ENCODE measurements at places on chromosomes 12 and 14.

DNA sequence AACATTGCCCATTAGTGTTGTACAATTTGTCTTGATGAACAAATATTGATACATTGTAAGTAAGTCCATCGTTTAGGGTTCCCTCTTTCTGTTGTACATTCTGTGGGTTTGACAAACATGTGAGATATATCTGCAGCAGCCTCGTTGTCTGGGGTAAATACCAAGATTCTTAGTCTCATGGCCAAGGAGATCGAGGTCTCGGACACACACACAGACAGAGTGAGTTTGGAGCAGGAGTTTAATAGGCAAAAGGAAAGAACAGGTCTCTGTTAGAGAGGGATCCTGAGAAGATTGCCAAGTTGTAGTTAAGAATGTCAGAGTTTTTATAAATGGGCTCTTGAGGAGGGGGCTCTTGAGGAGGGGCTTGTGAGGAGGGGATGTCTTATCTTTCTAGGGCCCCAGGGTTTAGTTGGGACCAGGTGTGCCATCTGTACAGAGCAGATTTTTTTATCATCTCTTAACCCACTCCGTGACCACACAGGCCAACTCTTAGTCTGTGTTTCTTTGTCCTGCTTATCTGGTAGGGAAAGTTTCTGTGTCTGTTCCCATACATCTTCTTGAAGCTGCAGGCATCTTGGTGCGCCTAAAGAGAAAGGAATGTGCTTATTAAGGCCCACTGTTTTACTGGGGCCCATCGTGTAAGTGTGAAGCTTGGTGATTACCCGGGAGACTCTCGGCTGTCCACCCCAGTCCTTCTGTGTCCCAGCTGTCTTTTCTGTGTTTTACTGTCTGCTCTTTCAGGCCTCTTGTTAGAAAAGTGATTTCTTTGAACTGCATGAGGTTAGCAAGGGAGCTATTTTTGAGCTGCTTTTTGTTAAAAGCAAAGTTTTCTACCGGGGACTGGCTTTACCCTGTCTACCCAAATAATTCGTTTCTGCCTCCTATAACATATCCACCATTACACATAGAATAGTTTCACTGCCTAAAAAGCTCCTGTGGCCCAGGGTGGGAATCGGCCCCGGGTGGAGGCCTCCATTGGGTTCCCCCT, 22.4 kb upstream of the CLEC2D start:
- DNase-seq: no peak

DNA sequence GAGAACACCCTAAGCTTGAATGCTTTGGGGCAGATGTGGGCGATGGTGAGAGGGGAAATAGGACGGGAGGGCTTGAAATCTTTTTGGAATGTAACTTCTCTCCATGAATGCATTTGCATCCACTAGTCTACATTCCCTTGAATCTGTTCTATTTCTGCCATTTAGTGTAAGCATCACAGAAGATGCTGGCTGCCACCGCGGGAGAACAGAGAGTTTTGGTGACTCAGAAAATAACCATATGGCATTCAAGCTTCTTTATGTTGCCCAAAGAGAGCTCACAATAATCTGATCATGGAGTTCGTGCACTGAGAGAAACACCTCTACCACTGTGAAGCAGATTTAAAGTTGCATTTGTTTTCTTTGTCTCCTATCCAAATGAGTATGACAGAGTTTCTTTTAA, 52.6 kb upstream of the OTX2 start:
- no peak for DNase-seq

DNA sequence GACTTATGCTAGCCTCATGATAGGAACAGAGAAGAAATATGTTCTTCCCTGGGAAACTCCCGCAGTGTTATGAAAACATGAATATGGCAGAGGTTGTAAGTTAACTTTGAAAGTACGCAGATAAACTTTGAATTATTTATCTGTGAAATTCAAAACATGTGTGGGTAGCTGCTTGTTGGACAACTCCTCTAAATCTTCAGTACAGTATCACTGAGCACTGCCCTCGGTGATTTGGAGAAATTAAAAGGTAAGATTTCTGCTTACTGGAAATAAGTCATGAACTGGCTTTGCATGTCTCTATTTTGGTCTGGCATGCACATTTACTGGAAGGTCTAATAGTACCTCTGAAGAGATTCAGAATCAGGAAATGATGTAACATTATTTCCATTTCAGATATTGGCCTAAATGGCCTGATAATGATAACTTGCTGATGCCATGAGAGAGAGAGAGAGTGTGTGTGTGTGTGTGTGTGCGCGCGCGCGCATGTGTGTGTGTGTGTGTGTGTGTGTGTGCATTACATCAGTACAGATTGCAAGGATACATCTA, 1441.9 kb upstream of the FLRT2 start:
- DNase-seq: no peak

- DNase-seq: no peak
Observed at GRCh38 chr12:4451694-4452093, 6.1 kb upstream of the FGF6 start.

- no peak for DNase-seq
Observed at GRCh38 chr14:92970271-92970670, 47.3 kb downstream of the CHGA start.

DNA sequence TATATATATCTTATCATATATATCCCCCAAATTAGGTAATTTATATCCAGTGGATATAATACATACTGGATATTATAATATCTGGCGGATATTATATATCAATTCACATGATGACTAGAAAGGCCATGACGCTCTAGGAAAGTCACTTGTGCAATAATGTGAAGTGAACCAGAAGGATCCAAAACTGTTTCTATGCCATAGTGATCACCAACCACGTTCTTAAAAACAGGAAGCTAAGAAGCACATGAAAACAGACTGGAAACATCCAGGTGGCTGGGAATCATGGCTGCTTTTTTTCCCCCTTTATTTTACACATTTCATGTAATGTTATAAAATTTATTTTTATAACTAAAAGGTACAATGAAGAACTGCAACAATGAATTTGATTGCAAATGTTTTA, 1.4 kb downstream of the GUCY2C start:
- no peak for DNase-seq

DNA sequence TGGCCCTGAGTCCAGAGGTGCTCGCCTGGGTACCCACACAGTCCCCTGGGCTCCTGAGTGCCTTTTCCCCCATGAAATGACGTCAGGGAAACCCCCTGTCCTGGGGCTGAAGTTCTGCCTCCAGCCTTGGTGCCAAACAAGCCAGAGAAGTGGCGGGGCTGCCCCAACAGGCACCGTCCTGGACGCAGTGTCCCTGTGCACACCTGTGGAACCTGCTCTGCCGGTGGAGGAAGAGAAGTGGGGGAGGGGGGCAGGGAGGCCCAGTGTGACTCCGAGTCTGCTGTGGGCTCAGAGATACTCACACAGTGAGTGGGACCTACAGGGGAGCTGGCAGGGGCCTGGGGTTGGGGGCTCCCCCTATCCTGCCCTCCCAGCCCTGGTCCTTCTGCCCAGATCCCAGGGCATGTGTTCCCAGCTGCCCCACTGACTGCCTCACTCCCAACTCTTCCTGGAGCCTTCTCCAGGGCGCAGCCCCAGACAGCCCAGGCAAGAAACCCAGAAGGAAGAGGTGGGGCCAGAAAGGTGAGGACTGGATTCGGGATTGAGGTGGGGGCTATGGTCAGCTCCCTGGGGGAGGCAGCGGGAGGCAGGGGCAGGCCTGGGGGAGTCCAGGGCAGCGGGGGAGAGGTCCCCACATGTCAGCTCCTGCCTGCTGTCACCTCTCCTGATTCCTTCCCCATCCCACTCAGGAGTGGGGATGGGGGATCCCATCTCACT, 24.7 kb downstream of the CCDC85C start:
- DNase-seq: no peak

DNA sequence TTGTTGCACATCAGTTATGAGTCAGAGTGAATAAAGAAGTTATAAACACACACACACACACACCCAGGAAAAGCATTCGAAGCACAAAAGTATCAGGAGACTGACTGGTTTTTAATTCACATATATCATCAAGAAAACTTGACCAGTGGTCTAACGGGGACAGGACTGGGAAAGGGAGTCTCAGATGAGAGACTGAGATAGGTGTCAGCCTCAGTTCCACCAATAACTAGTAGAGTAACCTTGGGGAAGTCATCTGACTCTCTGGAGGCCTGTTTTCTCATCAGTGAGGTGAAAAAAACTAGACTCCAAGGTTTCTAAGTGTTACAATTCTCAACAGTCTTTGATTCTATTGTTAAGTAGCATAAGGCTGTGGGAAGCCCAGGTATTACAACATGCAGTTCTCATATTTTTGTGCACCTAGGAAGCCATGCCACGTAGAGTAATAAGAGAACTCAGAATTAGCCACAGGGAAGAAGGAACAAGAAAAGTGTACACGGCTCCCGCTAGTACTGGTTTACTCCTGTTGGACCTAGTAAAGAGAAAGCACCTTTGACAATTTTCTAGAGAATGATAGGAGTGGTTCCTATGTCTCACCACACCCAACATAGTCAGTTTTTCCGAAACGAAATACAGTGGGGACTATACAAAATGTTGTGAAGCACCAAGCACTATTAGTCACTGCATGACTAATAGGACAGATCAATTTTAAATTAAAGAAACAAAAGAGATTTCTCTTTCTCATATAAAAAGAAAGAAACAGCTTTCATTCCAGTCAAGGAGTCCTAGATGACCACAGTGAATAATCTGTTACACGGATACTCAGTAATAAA, 5.0 kb downstream of the PPTC7 start:
- DNase-seq: no peak

DNA sequence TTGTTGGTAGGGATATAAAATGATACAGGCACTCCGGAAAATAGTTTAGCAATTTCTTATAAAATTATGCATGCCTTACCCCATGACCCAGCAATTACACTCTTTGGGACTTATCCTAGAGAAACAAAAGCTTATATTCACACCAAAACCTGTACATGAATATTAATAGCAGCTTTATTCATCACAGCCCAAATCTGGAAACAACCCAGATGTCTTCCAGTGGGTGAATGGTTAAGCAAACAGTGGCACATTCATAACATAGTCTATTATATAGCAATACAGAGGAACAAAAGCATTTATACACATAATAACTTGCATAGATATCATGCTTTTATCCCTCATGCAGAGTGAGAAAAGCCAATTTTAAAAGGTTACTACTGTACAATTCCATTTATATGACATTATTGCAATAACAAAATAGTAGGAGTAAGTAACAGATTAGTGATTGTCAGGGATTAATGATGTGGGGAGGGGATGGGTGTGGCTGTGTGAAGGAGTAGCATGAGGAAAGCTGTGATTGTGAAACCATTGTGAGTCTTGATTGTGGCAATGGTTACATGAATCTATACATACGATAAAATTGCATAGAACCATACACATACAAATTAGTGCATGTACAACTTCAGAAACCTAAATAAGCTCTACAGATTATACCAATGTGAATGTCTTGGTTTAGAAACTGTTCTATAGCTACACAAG, 363.1 kb upstream of the OR4E1 start:
- DNase-seq: no peak

DNA sequence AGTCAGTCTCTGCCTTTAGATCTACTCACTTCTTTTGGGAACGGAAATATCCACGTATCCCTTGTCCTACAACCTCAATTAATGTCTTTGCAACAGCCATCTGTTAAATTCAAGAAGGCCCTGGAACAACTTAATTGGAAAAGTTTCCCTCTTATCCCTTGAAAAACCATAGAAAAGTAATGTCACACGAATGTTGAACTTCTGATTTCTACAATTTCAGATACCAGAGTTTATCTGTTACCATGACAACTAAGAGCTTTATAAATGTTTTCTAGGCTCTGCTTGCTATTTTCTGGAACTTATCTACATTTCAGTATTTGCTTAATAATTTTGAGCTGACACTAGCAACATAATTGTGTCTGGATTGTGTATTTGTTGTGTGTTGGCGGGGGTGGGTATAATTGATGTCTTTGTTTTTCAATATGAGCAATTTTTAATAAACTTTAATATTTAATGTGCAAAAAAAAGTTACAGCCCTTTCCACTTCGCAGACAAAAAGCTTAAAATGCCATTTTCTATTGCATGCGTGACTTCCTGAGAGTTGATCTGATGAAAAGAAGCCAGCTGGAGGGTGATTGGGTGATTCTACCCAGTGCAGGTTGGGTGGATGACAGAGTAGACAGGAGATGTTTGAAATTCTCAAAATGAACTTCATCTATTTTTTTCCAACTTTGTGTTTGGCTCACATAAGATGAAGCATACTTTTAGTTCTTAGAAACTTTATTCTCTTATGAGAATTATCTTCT, 11.8 kb upstream of the EDDM3A start:
- DNase-seq: no peak

GRCh38 chr14:93269341-93270068, 62.4 kb downstream of the UBR7 start:
- no peak for DNase-seq

DNA sequence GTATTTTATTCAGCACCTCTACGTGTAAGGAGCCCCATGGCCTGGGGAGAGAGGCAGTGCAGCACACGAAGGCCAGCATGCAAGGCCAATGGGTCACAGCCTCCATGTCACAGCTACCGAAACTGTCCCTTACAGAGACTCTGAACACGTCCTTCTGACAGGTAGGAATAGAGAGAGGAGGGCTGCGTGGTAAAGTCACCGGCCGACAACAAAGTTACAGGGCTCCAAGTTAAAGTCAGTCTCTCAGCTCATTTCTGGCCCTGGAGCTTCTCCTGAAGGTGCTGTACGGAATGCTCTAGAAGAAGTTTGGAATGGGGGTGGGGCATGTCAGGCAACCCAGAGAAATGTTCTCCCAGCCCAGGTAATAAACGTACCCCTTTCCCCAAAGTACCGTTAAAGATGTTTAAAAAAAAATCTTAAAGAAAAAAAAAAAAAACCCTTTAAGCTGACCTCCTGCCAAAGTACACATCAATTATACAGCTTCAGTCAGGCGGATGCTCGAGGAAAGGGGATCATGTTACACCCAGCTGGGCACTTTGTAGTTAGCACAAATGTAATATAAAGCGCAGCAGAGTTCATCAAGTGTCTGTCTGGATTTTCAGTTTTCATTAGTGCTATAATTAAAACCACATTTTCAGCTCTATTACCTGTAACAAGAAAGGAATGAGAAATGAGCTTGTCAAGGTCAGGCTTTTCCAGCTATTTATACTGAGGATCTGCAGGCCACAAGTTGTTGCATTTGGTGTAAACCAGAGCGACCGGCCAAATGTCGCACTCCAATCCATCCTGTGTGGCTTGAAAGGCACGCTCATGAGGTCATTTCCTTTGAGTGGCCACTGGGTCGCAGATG, 53.3 kb upstream of the CDKN3 start:
- no peak for DNase-seq

GRCh38 chr14:61103541-61104339, 122.7 kb downstream of the SLC38A6 start:
- no peak for DNase-seq

GRCh38 chr12:6849976-6850560, 1.0 kb downstream of the CDCA3 start:
- no peak for DNase-seq

DNA sequence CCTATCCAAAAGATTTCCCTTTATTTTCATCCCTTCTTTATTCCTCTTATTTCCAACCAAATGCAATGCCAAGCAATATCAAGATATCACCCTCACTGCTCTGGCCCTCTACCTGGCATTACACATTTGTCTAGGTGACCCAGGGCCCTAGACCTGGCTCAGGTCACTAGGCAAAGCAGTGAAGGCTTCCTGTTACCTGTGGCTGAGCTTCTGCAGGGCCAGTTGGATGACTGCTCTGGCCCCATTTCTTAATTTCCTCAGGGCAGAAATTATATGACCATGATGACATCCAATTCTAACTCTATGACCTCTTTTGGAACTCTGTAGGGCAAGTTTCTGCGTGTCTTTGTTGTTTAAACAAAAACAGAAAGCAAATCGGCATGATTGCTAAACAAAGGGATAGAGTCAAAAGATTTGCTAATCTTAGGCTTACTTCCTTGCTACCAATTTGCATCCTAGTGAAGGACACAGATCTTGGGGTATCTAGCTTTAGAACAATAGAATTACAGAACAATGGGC, 7.4 kb upstream of the CCDC198 start:
- DNase-seq: no peak

GRCh38 chr14:23610090-23610814, 25.9 kb upstream of the DHRS2 start:
- no peak for DNase-seq

All from right renal cortex interstitium (tissue), 3 donors.